ENCODE measurements at places on chromosomes 2 and 18.

GRCh38 chr2:38237311-38237710 is 139.8 kb downstream of the ATL2 start:
- no peak for DNase-seq

GRCh38 chr2:188016917-188017316 is 274.8 kb upstream of the GULP1 start:
- DNase-seq, result no peak

DNA sequence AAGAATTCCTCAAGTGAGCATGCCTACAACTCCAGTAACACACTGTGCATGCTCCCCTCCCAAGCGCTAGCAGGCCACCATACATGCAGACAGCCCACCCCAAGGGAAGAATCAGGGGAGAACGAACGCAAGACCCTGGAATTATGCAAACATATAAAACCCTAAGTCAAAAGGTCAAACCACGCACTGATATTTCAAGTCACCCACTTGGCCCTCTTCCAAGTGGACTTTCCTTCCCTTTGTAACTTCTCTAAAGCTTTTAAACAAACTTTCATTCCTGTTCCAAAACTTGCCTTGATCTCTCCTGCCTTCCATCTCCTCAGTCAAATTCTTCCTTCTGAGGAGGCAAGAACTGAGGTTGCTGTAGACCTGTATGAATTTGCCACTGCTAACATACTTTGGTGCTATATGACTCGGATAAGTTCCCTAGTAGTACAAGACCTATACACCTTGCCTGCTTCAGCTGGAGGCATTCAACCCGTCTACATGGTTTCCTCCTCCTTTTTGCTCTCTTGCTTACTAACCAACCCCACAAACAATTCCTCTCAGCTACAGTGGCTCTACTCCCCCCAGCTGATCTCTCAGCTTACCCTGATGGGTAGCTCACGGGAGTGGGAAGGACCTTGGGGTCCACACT is 11.1 kb upstream of the RPIA start:
- DNase-seq, result no peak

- DNase-seq, result no peak
These were observed 183.6 kb upstream of the DLGAP1 start for GRCh38 chr18:4638680-4639079.

DNA sequence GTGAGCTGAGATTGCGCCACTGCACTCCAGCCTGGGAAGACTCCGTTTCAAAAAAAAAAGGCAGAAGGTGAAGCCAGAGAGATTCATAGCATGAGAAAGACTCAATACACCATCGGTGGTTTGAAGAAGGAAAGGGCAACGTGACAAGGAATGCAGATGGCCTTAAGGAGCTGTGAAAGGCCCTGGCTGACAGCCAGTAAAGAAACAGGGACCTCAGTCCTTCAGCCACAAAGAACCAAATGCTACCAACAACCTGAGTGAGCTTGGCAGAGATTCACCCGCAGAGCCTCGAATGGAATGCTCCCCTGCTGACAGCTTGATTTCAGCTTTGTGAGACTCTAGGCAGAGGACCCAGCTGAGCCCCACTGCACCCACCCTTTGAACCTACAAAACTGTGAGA is 154.9 kb upstream of the NDUFV2 start:
- no peak for DNase-seq
